Hepatocyte (in vitro differentiated cells): ENCODE measurements at places on chromosomes 5 and 9.
A peak's percentile ranks its signal among the peaks of the same experiment; 100 is the strongest.

GRCh38 chr5:81121836-81122630 lies 111.1 kb upstream of the CKMT2 start:
- DNase-seq, result no peak

GRCh38 chr5:178532236-178532635 lies 58.0 kb downstream of the COL23A1 start:
- no peak for DNase-seq

DNA sequence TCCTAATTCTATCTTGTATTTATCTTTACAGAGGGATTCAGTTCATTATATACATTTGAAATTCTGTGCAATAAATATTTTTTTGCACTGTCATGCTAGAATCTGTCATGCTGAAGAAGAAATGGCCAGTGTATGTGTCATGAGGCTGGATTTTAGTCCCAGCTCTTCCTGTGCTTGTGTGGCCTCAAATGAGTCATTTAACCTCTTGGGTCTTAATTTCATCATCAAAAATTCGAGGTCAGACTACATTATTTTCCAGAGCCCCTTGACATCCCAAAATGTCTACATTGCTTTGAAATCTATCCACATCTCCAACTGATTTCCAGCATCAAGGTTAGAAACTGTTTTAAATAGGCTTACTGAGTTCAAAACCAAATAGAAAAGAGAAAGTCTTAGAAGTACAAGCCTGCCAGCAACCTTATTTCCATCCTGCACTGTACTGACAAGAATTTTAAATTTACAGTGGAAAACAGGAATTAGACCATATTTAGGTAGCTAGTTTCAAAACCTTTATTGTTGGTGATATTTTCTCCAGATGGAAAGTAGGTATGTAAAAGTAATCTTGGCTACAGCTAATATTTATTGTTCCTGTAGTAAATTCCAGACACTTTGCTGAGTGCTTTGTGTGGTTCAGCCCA lies 96.7 kb upstream of the MAMDC2 start:
- DNase-seq, result peak; percentile 30

- DNase-seq, result no peak
These were observed 134.0 kb downstream of the KCTD16 start for GRCh38 chr5:144304688-144305087.

- DNase-seq, result no peak
These were observed 97.0 kb downstream of the MACIR start for GRCh38 chr5:103355579-103355978.

GRCh38 chr9:32970554-32970953 lies 30.9 kb downstream of the APTX start:
- no peak for DNase-seq

DNA sequence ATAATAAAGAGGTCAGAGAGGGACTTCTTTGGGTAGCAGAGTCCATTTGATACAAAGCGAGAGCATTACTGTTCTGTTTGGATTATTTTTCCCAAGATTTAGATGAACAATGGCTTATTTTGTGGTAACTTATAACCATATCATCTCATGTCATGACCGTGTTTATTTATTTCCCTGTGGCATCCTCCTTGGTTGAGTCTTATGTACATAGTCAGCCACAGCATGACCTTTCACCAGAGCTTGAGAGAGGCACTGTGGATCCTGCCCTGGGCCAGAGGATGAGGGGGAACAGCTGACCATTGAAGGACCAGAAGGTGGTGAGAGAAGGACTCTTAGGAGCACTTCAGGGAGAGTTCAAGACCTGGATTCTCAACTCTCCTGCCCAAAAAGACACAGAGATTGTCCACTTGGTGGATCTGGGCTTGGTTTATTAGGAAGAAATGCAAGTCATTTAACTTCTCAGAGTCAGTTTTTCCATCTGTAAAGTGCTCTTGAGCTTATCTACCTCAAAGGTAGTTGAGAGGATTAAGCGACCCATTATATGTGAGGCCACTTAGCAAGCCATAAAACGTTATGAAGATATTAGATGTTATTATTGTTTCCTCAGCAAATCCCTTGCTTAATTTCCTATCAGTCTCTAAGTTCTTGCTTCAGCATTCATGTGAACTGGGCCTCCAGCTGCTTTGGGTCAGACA lies 51.4 kb downstream of the PPIC start:
- DNase-seq, result no peak

DNA sequence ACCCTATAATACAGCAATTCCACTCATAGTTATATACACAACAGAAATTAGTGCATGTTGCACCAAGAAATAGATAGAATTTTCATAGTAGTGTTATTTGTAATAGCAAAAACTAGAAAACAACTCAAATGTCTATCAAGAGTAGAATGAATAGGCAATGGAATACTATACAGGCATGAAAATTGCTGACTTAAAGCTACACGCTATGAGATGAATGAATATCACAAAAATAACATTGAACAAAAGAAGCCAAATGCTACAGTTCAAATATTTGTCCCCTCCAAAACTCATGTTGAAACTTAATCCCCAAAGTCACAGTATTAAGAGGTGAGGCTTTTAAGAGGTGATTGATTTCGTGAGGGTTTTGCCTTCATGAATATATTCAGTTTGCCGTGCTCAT lies 215.1 kb downstream of the FRMD3 start:
- DNase-seq, result no peak

DNA sequence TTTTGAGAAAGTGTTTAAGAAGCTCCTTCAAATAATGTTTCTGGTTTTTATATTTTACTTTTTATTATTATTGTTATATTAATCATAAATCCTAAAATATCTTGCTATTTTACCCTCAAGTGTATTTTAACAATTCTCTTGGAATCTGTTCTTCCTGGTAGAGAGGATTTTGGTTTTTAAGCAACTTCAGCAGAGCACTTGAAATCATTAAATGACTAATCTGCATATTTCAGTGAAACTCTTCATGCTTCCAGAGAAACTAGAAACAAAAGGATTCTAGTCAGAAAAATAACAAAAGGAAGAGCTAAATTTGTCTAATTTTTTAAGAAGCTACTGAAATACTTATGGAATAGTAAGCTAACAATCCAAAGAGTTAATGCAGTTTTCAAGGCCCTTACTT lies 1057.3 kb downstream of the TLE1 start:
- no peak for DNase-seq
